ENCODE measurements at places on chromosomes 1 and 21.
A peak's percentile ranks its signal among the peaks of the same experiment; 100 is the strongest.

DNA sequence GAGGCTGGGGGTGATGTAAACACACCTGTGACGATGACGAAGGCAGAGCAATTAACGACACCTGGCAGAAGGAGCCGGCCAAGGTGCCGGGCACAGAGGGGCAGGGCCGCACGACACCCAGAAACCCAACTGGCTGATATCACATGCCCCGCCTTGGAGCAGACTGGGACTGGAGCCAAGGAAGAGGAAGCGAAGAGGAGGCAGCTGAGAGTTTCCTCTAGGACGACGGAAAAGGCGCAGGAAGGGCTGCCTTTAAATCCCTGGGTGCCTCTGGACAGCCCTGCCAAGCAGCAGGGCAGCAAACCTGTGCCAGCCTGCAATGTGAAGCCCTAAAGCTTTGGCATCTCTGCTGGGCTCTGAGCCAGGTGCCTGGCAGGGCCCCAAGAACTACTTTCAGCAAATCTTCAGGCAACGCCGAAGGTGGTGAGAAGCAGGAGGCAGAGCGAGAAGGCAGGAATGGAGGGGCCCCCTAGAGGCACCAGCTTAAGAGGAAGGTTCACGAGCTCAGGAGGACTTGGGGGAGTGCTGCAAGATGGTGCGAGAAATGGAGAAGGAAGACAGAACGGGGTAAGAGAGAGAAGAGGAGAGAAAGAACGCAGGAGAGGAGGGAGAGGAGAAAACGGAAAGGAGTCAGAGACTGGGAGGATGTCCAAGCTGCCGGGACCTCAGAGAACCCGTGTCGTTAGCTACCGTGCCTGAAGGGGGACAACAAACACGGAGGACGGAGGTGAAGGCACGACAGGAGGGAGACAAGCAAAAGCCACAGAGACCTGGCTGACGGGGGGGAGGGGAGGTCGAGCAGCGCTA lies 25.3 kb upstream of the PEF1 start:
- DNase-seq, result peak; percentile 97

- no peak for DNase-seq
Observed at GRCh38 chr1:218971156-218971555, 202.5 kb upstream of the LYPLAL1 start.

DNA sequence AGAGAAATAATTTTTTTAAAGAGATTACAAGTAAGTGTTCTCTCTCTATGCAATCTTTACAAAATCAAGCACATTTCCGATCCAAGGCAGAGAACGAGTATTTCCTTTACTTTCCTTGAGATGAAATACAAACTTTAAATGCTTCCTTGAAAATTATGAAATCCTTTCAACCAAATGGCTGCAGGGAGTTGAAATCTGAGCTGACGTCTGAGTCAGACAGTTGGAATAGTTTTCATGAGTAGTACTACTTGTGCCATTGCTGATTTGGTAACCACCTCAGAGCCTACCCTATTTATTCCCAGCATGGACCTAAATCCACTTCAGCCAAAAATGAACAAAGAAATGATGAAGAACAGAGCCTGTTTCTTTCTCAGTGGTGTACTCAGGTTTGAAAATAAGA lies 183.6 kb downstream of the GIPC2 start:
- no peak for DNase-seq

- DNase-seq, result no peak
Observed at GRCh38 chr1:26603856-26604255, 74.3 kb downstream of the RPS6KA1 start.

DNA sequence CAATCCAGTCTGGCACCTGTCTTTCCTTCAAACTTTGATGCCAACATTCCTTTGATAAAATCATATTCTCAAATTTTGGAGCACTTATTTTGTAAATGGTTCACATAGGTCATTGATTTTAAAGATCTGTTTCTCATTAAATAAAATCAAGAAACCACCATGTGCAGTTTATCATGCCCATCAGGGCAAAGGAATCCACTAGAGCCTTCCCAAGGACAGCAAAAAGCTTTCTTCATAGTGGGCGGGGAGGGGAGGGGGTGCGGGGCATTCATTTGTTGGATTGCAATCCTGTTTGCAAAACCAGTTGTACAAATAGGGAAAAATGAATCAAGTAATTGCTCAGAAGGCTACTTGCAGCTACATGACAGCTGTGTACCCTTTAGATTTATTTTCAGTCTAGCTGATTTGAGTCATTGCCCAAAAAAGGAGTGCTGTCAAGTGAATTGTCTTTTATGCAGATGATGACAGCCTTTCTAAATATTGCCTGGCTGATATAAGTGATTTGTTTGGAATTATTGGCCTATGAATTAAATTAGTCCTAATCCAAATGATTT lies 23.0 kb downstream of the LRRC8B start:
- peak; percentile 81 for DNase-seq

- DNase-seq, result no peak
Observed at GRCh38 chr1:167981933-167982332, 45.1 kb upstream of the MPC2 start.

DNA sequence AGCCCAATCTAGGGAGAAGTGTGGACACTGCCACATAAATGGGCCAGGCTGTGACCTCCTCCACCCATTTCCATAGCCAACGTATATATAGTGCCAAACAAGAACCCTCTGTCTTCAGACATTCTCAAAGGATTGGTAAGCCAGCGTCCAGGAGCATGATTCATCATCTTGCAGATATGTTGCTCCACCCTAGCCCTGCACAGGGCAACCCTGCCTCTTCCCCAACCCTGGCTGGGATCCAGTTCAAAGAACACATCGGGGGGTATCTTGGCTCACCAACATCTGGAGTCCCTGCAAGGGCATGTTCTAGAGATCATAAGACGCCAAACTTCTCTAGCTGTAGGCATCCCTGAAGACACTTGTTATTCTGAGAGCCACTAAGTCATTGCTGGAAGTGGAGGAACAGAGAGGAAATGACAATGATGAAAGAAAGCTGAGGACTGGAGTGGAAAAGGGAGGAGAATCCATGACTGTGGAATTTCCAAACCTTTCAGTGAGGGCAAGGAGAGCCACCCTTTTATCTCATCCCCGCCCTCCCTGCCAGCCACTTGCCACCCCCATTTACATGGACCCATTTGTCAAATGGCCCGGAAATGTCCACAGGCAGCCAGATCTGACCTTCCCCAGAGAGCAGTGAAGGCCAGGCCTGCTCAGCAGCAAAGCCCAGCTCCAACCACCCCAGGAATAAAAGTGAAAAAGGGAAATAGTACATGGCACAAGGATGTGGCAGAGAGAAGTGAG lies 144.1 kb upstream of the CTTNBP2NL start:
- DNase-seq, result no peak

DNA sequence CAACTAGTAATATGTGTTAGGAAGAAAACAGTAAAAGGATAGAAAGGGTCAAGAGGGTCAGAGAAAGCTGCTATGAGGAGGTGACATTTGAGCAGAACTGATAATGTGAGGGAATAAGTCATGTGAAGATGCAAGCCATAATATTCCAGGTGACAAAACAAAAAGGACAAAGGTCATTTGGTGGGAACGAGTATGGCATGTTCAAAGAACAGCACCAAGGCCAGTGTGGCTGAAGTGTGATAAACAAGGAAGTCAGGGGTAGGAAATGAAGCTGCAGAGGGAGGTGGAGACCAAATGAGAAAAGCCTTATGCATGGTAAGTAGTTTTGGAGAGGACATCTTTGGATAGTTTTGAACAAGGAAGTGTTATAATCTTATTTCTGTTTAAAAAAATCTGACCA lies 46.7 kb downstream of the LPGAT1 start:
- DNase-seq, result peak; percentile 24

- DNase-seq, result no peak
Observed at GRCh38 chr1:74215229-74215628, 17.2 kb downstream of the FPGT start.

DNA sequence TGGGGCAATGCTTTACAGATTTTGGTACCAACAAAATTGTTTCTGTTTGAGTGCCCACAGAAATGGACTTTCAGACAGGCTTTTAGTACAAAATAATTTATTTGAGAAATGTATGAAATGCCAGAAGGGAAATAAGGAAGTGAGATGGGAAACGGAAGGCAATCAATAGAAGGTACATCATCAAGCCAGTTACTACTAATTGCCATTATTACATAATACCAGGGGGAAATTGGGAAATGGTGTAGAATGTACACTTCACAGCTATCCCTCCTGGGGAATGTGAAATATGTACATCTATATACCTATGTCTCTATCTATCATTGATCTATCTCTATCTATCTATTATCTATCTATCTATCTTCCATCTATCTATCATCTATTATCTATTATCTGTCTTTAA lies 264.6 kb upstream of the B3GALT2 start:
- DNase-seq, result no peak

GRCh38 chr1:66732407-66733166 lies 19.7 kb upstream of the DYNLT5 start:
- DNase-seq, result no peak

- no peak for DNase-seq
Observed at GRCh38 chr1:114379987-114380386, 131.0 kb downstream of the TRIM33 start.

DNA sequence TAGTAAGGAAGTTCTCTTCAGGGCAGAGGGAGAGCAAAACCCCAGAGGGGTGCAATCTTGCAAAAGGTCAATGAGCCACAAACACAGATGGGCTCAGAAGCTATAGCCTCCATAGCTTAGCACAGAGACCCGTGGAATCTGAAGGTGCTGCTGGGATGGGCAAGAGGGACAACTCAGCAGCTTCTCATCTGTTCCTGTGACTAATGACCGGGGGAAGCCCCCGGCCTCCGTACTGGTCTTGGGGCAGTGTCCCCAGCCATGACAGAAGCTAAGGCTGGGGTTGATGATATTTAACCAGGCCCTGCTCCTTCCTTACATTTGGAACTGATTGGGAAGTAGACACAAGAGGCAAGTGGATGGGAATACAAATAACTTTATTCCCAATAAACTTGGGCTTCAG lies 19.1 kb downstream of the EXOC8 start:
- no peak for DNase-seq

GRCh38 chr1:159598196-159598595 lies 10.6 kb downstream of the APCS start:
- DNase-seq, result no peak

GRCh38 chr21:16912075-16912474 lies 600.8 kb upstream of the CXADR start:
- DNase-seq, result no peak

GRCh38 chr1:230081751-230082150 lies 14.7 kb downstream of the GALNT2 start:
- no peak for DNase-seq

- no peak for DNase-seq
Observed at GRCh38 chr21:39484711-39485276, 33.0 kb downstream of the SH3BGR start.

DNA sequence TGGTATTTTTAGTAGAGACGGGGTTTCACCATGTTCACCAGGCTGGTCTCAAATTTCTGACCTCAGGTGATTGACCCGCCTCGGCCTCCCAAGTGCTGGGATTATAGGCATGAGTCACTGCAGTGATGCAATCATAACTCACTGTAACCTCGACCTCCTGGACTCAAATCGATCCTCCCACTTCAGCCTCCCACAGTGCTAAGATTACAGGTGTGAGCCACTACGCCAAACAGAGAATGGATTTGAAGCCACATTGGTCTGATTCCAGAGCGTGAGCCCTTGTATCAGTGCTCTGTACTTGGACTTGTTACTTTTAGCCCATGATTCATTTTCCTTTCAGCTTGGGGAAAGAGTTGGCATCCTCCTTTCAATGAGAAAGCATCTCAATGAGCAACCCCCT lies 14.9 kb upstream of the ZNF683 start:
- DNase-seq, result peak; percentile 68

- DNase-seq, result no peak
Observed at GRCh38 chr21:36047139-36047538, 13.2 kb downstream of the SETD4 start.

DNA sequence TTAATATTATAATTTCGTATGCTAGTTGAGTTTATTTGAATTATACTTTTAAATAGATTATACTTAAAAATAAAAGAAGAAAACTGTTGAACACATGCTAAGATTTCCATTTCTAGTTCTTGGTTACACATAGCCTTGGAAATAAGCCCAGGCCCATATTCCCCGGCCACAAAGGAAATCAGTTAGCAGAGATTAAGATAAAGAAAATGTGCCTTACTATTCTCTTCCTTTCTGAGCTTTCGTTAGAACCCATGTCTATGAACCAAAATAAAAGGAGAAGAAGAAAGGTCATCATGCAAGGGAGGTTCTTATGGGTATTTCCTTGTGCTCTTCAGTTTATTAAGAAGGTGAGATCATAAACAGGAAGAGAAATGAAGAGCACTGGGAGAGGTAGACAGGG lies 32.3 kb upstream of the CRP start:
- DNase-seq, result no peak

DNA sequence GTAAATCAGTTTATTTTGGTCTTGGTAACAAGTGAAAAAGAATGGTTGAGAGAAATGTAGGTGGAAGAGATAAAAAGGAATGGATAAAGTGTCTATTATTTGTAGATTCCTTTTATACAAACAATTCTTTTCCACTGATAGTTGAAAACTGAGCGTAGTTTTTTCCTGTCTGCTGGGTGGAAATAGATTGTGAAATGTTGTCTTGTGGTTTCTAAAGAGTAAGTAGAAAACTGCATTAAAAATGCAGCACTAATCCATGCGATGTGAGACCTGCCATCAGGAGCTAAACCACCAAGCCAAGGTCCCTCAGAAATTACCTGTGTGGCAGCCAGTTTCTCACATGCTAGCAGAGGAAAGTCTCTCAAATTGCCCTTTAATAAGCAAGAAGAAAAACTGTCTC lies 103.2 kb upstream of the SLC44A3 start:
- no peak for DNase-seq

- peak; percentile 32 for DNase-seq
Observed at GRCh38 chr1:234926559-234927311, 201.9 kb downstream of the TOMM20 start.

DNA sequence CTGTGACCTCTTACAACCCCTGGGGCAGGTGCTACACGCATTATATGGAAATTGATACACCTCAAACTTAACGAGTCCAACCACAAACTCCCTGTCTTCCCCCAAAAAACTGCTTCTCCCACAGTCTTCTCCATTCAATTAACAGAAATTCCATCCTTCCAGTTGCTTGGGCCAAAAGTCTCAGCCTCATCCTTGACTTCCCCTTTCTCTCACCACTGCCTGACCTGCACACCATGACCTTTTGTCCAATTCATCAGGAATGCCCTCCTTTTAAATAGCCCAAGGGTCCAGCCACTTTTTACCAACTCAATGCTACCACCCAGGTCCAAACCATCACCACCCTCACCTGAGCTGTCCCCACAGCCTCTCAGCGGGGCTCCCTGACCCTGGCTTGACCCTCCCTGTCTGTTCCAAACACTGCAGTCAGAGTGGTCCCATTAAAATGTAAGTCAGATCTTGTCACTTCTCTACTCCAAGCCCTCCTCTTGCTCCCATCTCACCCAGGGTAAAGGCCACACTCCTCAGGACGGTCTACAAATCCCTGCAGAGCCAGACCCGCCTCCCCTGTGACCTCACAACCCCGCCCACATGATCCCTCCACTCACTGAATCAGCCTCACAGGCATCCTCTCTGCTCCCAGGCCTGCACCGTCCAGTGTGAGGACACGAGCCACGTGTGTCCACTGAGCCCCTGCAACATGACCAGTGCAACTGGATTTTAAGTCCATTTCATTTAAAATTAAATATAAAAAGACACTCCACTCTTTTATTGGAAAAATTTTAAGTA lies 18.5 kb downstream of the KCNN3 start:
- no peak for DNase-seq

- DNase-seq, result no peak
Observed at GRCh38 chr1:148355976-148356375, 127.1 kb downstream of the PPIAL4G start.

All from NCI-H69 (cell line).